ENCODE measurements at places on chromosomes 1 and 21.

GRCh38 chr1:151612501-151613281 lies 841 bp downstream of the SNX27 start:
- DNase-seq, result no peak

- no peak for DNase-seq
Observed at GRCh38 chr1:218588540-218589172, 243.5 kb downstream of the TGFB2 start.

DNA sequence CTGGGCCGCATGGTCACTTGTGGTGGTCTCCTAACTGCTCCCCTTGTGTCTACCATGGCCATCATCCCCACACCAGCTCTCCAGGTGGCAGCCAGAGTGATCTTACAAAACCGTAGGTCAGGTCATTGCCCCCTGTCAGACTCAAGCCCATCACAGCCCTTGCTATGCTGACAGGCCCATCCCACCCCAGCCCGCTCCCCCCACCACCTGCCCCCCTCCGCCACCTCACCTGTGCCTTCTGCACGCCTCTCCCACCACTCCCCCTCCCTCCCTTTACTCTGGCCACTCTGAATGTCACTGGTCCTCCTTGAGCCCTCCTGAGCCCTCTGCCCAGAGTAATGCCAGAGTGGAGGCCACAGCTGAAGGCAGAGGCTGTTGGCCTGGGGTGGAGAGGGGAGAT lies 28.5 kb downstream of the TEX35 start:
- DNase-seq, result no peak

DNA sequence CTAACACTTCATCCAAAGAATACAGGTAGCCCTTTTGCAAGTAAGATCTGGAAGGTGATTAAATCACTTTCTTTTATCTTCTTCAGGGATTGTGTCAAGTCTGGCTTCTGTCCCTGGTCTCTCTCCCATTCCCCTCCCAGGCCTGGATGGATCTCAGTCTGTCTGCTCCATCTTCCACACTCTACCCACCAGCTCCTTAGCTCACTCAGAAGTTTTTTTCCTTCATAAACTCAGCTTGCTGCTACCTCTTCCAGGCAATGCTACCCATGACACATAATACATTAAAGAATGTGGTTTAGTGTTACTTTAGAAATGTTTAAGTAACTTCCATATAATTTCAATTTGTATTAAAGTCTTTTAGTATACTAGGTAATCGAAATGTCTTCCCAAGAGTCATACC lies 133.1 kb downstream of the AKT3 start:
- no peak for DNase-seq

- no peak for DNase-seq
Observed at GRCh38 chr1:168246506-168246905, 20.7 kb downstream of the SFT2D2 start.

All from stimulated activated CD8-positive, alpha-beta memory T cell treated with anti-CD3 and anti-CD28 coated beads, Interleukin-7, amount 100 ng/mL, for 24 hours (primary cell).